ENCODE measurements at places on chromosomes 7 and 10.

DNA sequence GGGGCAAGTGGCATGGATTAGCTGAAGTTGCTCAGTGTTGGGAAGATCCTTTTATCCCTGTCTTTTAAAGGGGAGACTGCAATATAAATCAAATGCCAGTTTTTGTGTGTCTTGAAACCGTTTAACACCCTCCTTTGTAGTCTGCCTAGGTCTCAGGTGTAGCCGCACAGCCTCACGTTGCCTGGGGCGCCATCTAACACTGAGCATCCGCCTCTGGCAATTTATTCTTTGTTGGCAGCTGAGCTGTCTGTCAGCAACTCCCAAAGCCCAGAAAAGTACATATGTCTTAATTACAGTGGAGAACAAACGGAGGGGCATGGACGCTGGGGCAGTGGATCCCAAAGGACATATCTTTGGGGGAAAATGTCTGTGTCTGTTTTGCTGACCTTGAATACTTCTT lies 254.7 kb downstream of the STK31 start:
- DNase-seq, result no peak

- no peak for DNase-seq
Observed at GRCh38 chr10:27349987-27350386, 109.4 kb upstream of the ACBD5 start.

- DNase-seq, result no peak
Observed at GRCh38 chr7:82109288-82109687, 334.3 kb downstream of the CACNA2D1 start.

DNA sequence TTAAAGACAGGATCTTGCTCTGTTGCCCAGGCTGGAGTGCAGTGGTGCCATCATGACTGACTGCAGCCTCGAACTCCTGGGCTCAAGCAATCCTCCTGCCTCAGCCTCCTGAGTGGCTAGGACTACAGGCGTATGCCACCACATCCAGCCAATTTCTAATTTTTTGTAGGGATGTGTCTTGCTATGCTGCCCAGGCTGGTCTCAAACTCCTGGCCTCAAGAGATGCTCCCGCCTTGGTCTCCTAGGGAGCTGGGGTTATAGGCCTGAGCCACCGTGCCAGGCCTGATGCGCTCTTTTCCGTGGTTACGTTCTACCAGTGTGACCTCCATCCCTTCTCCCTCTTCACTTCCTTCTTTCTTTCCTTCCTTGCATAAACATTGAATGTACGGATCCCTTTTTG lies 34.2 kb upstream of the IL15RA start:
- no peak for DNase-seq

DNA sequence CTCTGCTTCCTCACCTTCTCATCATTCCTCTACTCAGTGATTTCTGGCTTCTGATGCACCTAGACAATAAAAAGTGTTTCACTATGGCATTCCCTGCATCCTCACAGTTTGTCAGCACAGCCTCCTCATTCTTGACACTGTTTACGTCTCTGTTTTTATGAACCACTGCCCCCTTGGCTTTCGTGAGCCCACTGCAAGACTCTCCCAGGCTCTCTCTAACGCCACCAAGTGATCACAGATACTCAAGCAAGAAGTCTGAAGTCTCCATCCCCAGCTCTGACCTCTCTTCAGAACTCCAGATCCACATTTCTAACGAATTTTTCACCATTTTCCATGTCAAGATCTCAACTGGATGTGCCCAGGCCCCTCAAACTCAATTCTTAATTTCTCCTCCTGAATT lies 8.9 kb downstream of the SLC16A9 start:
- no peak for DNase-seq

DNA sequence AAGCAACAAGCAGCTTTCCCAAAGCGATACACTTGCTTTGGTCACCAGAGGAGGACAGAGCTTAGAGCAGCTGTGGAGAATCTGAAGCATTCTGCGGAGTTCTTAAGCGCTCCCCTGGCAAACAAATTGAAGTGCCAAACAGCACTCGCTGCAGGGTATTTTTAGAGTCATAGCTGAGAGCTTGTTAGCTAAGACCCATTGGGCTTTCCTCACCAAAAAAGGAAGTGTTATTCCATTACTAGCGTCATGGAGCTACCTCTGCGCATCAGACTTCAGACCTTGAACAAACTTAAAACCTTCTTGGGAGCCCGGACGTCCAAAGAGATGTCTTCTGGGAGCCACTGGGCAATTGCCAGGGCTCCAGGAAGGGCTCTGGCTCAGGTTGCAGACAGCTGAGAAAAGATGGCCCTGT lies 23.2 kb upstream of the BMPR1A start:
- DNase-seq, result no peak

DNA sequence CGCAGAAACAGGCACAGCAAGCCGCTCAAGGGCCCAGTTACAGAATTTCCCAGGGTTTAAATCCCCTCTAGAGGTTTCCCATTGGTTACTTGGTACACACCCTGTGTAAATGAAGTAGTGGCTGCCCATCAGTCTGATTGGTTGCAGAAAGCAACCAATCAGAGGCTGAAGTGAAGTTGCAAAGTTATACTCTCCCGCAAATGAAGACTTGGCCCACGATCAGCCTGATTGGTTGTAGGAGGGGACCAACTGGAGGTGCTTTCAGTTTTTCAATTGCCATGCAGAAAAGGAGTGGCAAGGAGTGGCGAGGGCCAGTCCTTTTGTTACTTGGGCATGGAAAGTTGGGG lies 909.2 kb upstream of the AUTS2 start:
- no peak for DNase-seq

DNA sequence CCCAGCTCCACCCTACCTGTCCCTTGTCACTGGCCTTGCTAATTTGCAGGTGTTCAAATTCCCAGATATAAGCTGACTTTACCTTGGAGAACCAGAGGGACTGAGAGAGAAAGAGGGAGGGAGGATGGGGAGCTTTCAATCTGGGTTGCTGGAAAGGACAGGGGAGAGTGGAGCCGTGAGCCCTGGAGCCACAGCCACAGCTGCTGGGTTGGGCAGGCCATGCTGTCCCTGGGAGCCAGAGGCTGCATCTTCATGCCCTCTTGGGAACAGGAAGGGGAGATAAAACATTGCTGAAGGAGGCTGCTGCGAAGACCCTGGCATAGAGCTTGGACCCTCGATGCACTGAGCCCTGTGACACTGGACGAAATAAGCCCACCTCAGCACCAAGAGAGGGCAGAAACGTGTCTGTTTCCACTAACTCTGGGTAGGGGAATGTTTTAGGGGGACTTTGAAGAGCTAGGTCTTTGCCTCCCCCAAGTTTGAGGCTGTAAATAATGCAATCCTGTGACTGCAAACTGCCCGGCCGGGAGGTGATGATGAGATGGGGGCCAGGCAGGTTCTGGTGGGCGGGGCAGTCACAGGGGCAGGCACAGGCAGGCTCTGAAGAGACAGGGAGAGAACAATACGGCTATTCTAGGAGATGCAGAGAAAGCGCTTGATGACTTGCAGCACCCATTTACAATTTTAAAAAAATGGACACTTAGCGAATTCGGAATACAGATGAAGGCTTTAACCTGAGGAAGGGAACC lies 5.8 kb upstream of the JAKMIP3 start:
- DNase-seq, result no peak

DNA sequence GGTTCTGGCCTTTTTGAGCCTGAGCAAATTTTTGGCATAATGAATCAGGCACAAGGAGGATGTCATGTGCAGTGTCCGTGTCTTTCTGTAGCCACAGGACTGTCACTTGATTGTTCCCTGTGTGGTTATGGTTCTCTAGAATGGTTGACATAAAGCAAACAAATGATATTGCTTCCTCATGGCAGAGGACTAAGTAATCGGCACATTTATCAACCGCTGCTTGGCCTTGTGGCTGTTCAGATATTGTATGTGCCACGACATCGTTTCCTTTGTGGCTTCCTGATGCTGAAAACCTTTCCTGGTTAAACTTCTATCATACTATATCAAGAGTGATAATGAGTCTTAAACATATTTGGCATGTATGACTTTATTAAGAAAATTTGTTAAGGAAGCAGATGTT lies 598.8 kb downstream of the SUGCT start:
- no peak for DNase-seq
